Aorta (tissue), 5 donors: ENCODE measurements at places on chromosomes 7 and 10. TPM values are rescaled to one million over a fixed set of nuclear protein-coding genes. Genes with fewer than 3 reads are reported as not detected.

HPS1 gene
- 52.2 TPM for total RNA-seq

ST8SIA6 gene
- 2.9 TPM for total RNA-seq

NANOS1 gene
- 1.4 TPM for total RNA-seq

DNAH11 gene
- total RNA-seq, result 3.3 TPM

SFMBT2 gene
- total RNA-seq, result 9.2 TPM

DNA sequence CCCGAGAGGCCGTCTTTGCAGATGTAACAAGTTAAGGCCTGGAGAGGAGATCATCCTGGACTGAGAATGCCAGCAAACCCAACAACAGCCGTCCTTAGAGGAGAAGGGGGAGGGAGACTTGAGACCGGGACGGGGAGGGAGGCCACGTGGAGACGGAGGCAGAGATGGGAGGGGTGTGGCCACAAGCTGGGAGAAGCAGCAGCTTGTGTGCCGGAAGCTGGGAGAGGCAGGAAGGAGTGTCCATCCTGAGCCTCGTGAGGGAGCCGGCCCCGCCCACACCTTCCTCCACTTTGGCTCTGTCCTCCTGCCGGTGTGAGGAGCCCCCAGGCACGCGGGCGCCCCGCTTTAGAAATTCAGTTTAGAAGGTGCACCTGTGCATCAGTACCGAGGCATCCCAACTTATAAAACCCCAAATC is 95.7 kb downstream of the DNAJB6 start:
- H3K4me1 ChIP-seq, result no peaks in the 10 kb centered on the region
- no peak for DNase-seq
- no peaks in the 10 kb centered on the region for H3K36me3 ChIP-seq
- no peaks in the 10 kb centered on the region for H3K27me3 ChIP-seq

DNA sequence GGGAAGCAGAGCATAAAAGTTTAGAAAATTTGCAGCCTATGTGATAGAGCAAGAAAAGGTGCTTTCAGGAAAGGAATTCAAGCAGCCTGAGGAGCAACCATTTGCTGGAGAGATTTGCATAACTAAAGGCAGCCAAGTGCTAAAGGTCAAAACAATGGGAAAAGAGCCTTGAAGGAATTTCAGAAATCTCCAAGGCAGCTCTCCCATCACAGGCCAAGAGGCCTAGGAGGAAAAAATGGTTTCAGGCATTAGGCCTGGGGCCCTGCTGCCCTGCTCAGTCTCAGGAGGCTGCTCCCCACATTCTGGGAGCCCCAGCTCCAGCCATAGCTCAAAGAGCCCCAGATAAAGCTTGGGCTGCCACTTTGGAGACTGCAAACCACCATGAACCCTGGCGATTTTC is 95.9 kb upstream of the UNC5B start:
- H3K4me3 ChIP-seq, result no peak overlapping the region
- H3K27ac ChIP-seq, result no peak overlapping the region
- no peaks in the 10 kb centered on the region for H3K27me3 ChIP-seq
- DNase-seq, result no peak

DNA sequence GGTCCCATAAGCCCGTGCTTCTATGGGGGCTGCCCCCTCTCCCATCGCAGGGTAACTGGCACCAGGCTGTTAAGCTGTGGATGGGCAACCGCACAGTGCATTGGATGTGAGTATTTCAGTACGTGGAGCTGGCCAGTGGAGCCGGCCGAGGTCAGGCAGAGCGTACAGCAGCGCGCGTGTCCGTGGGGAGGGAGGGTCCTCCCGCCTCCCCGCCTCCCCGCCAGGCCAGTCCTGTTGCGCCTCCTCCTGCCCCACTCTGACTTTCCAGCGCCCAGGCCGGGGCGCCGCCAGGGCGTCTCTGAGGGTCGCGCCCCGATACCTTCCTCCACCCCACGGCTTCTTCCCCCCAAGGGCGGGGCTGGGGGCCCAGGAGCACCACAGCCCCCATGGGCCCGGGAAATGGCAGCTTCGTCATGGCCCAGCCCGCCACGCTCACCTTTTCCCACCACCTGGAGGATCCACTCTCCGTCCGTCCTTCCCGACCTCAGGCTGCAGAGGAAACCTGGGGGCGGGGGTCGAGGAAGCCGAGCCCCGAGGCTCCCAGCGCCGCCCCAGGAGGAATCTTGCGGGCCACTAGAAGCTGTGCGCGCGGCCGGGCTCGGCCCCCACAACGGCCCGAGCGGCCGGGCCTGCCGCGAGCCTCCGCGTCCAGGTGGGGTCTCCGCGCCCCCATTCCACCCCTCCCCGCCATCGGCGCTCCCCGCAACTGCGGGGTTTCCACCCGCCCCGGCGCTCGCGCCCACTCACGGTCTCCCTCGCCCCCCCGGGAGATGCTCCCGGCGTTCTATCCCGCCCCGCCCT is 831 bp upstream of the PFKP start:
- H3K27ac ChIP-seq, result no peak overlapping the region
- DNase-seq, result peak; percentile 80
- H3K36me3 ChIP-seq, result no peaks in the 10 kb centered on the region
- peak overlapping the region; percentile 74 for H3K4me3 ChIP-seq
- H3K4me1 ChIP-seq, result no peaks in the 10 kb centered on the region

DNA sequence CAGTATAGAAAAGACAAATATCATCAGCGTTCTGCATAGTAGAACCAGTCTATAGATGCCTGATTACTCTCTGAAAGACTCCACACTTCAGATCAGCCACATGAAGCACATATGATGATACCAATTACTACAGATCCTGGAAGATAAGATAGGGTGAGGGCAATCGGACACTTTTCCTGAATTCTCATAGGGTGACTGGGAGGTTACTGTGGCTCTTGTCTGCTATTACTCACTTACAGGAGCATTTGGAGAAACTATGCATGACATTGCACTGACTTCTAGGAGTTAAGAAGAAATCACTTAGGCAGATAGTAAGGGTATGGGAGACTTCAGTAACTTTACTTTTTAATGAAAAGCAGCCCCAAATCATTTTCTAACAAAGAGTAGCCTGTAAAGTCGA is 1140.9 kb downstream of the XPNPEP1 start:
- no peak overlapping the region for H3K27ac ChIP-seq
- H3K36me3 ChIP-seq, result no peaks in the 10 kb centered on the region
- H3K4me1 ChIP-seq, result no peaks in the 10 kb centered on the region
- no peaks in the 10 kb centered on the region for H3K27me3 ChIP-seq
- no peak for DNase-seq
- no peak overlapping the region for H3K4me3 ChIP-seq

- no peak overlapping the region for H3K27ac ChIP-seq
- H3K27me3 ChIP-seq, result no peaks in the 10 kb centered on the region
- no peaks in the 10 kb centered on the region for H3K4me1 ChIP-seq
- no peak overlapping the region for H3K4me3 ChIP-seq
These were observed 161.0 kb downstream of the USP6NL start for GRCh38 chr10:11450427-11450826.

GRCh38 chr7:108517951-108518350 is 8.0 kb downstream of the PNPLA8 start:
- DNase-seq, result no peak
- no peak overlapping the region for H3K27ac ChIP-seq
- no peaks in the 10 kb centered on the region for H3K27me3 ChIP-seq
- no peak overlapping the region for H3K4me3 ChIP-seq

- H3K4me3 ChIP-seq, result no peak overlapping the region
- H3K27ac ChIP-seq, result no peak overlapping the region
- no peaks in the 10 kb centered on the region for H3K36me3 ChIP-seq
- H3K27me3 ChIP-seq, result no peaks in the 10 kb centered on the region
- no peak for DNase-seq
These were observed 498 bp upstream of the C10orf53 start for GRCh38 chr10:49678827-49679479.

GRCh38 chr10:31650010-31650409 is 278.6 kb downstream of the ARHGAP12 start:
- peak overlapping the region; percentile 80 for H3K4me3 ChIP-seq
- no peaks in the 10 kb centered on the region for H3K4me1 ChIP-seq
- no peaks in the 10 kb centered on the region for H3K36me3 ChIP-seq
- H3K27me3 ChIP-seq, result no peaks in the 10 kb centered on the region

GRCh38 chr10:122656741-122657140 is 42.9 kb downstream of the C10orf120 start:
- no peak for DNase-seq
- no peaks in the 10 kb centered on the region for H3K27me3 ChIP-seq
- H3K4me3 ChIP-seq, result no peak overlapping the region
- H3K27ac ChIP-seq, result no peak overlapping the region
- no peaks in the 10 kb centered on the region for H3K36me3 ChIP-seq
- H3K4me1 ChIP-seq, result no peaks in the 10 kb centered on the region

DNA sequence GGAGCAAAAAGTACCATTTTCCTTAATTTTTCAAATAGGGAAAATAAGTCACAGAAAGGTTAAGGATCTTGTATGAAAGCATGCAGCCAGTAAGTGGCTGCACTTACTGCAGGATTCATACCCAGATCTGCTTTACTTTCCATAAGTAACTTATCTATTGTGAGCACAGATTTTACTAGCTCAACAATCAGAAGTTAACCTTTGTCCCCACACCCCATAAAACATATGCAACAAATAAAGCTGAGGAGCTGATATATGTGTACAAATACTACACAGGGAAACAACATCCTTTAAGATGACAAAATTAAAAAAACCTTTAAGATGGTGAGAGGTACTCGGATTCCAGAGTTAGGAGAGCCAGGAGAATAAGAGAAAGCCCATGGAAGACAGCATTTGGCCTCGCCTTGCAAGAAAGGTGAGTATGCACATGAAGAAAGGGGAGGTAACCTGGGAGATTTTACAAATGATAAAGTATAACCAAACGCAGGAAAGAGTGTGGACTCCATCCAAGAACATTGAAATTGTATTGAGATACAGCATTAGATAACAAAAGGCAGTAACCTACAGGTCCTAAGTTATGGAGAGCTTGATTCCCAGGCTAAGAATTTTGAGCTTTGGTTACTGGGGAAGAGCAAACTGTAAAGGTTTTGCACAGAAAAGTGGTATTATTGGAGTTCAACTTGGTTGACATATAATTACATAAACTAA is 87.1 kb downstream of the ITGB8 start:
- H3K4me1 ChIP-seq, result no peaks in the 10 kb centered on the region
- no peaks in the 10 kb centered on the region for H3K27me3 ChIP-seq
- H3K27ac ChIP-seq, result no peak overlapping the region
- no peak overlapping the region for H3K4me3 ChIP-seq
- no peaks in the 10 kb centered on the region for H3K36me3 ChIP-seq
- DNase-seq, result no peak

DNA sequence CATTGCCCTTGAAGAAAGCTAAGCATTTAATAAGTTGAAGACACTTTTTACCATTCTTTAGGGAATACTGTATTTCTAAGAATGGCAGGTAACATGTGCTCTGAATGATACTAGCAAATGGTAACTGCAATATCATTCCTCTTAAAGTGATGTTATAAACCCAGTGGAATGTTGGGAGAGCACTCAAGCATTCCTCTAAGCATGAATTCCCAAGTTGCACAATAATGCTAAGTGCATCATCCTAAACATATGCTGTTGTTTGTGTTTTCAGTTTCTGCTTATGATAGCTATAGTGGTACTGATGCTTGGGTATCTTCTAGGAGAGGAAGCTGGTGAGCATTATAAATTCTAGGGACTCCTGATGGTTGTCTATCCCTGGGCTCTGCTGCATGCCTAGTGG is 673.9 kb downstream of the PHTF2 start:
- no peak overlapping the region for H3K4me3 ChIP-seq
- no peaks in the 10 kb centered on the region for H3K4me1 ChIP-seq
- no peaks in the 10 kb centered on the region for H3K36me3 ChIP-seq
- H3K27ac ChIP-seq, result no peak overlapping the region
- H3K27me3 ChIP-seq, result no peaks in the 10 kb centered on the region

DNA sequence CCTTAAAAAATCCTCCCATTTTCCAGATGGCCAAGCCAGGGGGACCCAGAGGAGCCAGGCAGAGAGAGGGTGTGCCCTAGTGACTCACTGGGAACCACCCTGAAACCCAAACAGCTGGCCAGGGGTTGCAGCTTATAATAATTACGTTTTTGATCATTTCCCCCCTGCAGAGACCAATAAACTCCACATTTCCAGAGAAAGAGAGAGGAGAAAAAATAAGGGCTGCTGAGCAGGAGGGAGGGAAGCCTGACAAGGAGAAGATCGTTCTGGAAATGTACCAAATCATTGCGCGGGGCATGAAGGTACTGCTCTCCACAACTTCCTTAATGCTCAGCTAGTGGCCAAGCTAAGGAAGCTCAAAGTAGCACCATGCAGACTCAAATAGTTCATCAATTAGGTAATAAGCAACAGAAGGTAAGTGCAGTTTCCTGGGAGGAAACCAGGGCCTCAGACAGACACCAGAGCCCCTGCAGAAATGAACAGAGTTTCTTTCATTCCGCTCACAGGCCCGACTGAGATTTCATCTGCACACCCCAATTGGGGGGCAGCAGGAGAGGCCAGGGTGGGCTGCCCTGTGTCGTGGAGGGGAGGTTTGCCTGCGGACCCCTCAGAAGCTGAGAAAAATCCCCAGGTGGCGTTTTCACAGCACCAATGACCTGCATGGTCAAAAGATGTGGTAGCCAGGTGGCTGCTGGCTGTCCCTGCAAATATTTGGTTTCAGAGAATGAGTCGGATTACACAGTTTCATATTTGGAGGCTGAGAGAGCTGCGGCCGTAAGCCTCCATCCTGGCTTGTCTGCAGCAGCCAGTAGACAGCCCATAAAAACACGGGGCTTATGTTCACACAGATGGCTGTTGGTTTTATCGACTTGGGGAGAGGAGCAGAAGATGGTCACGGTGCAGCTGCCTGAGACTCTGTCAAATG is 153.2 kb upstream of the LYZL2 start:
- H3K27me3 ChIP-seq, result no peaks in the 10 kb centered on the region
- no peaks in the 10 kb centered on the region for H3K4me1 ChIP-seq
- no peak overlapping the region for H3K27ac ChIP-seq
- DNase-seq, result no peak

DNA sequence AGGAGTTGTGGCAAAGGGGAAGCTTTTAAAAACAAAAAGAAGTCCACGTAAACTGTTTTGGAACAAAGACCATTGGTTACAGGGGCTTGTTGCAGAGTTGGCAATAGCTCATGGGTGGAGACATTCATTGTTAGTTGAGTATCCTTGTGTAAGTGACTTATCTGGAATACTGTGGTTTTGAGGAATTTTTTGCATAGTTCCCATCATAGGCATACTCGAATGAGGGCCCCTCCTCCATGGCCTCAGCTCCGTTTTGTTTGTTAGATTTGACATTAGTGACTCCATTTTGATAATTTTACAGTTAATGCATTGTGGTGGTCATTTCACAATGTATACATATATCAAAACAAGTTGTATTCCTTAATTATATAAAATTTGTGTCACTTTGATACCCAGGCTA is 12.8 kb upstream of the SMKR1 start:
- DNase-seq, result no peak
- H3K4me1 ChIP-seq, result no peaks in the 10 kb centered on the region
- H3K36me3 ChIP-seq, result no peaks in the 10 kb centered on the region
- no peak overlapping the region for H3K4me3 ChIP-seq

- DNase-seq, result no peak
- H3K27me3 ChIP-seq, result no peaks in the 10 kb centered on the region
- no peaks in the 10 kb centered on the region for H3K4me1 ChIP-seq
- H3K4me3 ChIP-seq, result no peak overlapping the region
- peaks cover 3% of the 10 kb centered on the region for H3K36me3 ChIP-seq
- no peak overlapping the region for H3K27ac ChIP-seq
These were observed 30.0 kb downstream of the DNAJC12 start for GRCh38 chr10:67807855-67808456.

DNA sequence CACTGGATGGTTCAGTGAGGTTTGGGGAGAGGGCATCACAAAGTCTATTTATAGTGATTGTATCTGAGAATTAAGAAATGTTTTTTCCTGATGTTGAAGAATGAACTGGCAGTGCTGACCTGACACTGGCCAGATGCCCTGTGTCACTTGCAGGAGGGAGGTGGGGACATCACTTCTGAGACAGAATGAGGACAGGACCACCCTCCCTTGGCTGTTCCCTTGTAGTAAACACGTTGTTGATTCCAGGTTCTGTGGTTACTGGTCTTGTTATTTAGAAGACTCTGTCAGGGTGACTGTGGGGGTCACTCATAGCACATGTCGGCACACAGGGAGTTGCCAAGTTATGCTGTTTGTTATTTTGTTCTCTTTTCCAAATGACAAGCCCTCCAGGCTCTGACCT is 126.4 kb downstream of the ADCY1 start:
- no peaks in the 10 kb centered on the region for H3K36me3 ChIP-seq
- no peak for DNase-seq
